Left renal cortex interstitium (tissue), 4 donors: ENCODE measurements at places on chromosomes 7 and 10. TPM values are rescaled to one million over a fixed set of nuclear protein-coding genes. Genes with fewer than 3 reads are reported as not detected.
A peak's percentile ranks its signal among the peaks of the same experiment; 100 is the strongest.

The VWC2 gene
- 1.5 TPM for polyA plus RNA-seq

The CNOT4 gene
- 34.9 TPM for polyA plus RNA-seq

The YWHAG gene
- polyA plus RNA-seq: 126 TPM

The SPDYE11 gene
- polyA plus RNA-seq: 0.28 TPM

The HMX2 gene
- polyA plus RNA-seq: 1.7 TPM

The JAKMIP3 gene
- polyA plus RNA-seq: 0.17 TPM

The SEMA3A gene
- 12.3 TPM for polyA plus RNA-seq

The TNPO3 gene
- 49.0 TPM for polyA plus RNA-seq

The FAM171A1 gene
- polyA plus RNA-seq: 100 TPM

DNA sequence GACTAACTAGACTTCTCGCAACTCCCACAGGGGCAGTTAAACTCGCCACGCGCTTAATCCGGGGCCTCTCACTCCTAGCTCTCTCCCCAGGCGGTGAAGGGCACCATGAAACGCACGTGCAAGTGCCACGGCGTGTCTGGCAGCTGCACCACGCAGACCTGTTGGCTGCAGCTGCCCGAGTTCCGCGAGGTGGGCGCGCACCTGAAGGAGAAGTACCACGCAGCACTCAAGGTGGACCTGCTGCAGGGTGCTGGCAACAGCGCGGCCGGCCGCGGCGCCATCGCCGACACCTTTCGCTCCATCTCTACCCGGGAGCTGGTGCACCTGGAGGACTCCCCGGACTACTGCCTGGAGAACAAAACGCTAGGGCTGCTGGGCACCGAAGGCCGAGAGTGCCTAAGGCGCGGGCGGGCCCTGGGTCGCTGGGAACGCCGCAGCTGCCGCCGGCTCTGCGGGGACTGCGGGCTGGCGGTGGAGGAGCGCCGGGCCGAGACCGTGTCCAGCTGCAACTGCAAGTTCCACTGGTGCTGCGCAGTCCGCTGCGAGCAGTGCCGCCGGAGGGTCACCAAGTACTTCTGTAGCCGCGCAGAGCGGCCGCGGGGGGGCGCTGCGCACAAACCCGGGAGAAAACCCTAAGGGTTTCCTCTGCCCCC lies 19.5 kb downstream of the WNT8B start:
- peak; percentile 46 for DNase-seq

DNA sequence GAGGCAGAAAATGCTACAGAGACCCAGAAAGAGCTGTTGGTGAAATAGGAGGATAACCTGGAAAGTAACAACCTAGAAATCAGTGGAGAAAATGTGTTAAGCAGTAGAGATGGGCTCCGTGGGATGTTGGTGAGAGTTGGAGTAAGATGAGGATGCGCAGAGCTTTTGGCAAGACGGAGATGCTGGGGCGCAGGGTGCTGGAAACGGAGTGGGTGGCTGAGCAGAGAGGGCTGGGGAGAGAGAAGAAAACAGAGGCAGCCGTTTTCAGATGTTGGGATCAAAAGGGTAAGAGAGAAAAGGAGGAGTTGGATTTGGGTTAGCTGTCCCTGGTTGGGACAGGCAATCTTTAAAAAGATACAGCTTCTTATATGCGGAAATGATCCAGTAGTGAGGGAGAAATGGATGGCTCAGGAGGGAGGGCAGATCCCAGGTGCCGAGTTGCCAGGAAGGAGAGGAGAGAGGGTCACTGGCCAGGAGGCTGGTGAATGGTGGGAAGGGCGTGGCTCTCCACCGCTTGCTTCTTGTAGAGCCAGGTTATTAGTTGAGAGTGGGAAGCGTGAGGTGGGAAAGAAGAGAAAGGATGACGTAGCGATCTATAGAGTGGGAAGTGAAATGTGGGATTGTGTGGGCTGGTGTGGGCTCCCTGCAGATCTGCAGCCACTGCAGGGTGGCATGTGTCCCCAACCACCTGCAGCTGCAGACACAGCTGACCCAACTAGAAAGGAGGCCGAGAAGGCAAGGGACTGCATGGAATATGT lies 182.2 kb upstream of the SVIL start:
- DNase-seq: no peak

GRCh38 chr7:70267381-70268120 lies 669.3 kb downstream of the AUTS2 start:
- no peak for DNase-seq

GRCh38 chr10:133281084-133281483 lies 4.4 kb upstream of the ADAM8 start:
- DNase-seq: no peak

- no peak for DNase-seq
These were observed 76.7 kb downstream of the CHN2 start for GRCh38 chr7:29271319-29271658.

DNA sequence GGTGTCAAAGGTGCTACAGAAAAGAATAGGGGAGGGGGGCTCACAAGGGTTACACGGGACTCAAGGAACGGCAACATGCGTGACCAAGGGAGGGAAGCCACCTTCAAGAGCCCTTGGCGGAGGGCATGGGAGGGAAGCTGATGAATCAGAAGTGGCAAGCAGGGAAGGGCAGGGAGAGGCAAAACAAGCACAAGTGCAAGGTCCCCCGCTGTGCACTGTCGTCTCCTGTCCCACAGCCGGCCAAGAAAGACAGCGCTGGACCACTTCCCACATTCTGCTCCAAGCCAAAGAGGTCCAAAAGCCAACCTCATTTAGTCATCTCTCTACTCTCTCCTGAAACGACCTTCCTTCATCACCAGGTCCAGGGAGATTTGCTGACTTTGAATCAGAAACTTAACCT lies 102.7 kb downstream of the CALN1 start:
- no peak for DNase-seq

DNA sequence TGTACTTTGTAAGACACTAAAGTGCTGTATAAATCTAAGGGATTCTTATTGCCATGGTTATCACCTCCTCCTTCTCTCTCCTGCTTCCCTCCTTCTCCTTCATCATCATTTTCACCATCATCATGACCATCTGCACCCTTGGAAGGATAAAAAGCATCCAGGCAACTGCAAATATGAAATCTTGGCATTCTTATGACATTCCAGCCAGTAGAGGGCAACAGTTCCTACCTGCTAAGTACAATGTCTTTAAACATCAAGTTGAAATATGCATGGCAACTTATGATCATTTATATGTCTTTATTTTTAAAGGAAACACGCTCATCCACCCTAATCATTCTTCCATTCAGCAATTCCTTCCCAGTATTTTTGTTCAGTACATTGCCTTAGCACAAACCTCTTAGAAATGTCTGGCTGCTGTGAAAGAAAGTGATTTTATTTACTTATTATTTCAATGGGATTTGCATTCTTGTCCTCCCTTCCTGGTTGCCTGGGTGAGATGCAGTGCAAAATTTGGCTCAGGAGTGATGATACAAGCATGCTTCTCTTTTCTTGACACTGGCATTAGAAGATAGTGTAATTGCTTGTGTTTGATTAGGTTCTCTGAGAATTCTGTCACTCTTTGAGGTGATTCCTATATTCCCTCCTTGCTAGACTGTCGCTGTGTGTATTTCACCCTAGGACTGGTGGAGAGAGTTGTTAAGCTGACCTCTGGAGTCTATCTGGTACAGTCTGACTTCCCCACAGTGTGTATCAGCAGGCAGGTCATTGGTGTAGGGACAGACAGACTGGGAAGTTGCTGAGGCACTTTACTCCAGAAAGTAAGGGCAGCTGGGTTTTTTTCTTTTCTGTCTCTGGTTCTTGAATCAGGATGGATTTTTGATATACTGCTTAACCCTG lies 188.5 kb upstream of the BMPER start:
- no peak for DNase-seq

GRCh38 chr10:49739426-49739825 lies 22.7 kb downstream of the OGDHL start:
- DNase-seq: no peak

DNA sequence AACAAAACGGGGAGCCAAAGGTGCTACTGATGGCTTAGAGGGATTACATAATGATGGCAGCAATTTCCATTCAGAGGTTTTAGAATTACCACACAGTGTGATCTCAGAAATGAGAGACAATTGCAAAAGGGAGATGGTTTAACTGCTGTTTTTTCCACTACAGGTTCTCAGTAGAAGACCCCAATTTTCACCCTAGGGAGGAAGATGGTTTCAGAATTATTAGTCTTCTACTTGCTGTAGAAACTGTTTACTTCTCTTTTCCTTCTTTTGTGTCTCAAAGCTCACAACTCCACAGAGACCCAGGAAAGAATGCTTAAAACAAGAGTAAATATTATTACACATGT lies 226.5 kb downstream of the INHBA start:
- no peak for DNase-seq

DNA sequence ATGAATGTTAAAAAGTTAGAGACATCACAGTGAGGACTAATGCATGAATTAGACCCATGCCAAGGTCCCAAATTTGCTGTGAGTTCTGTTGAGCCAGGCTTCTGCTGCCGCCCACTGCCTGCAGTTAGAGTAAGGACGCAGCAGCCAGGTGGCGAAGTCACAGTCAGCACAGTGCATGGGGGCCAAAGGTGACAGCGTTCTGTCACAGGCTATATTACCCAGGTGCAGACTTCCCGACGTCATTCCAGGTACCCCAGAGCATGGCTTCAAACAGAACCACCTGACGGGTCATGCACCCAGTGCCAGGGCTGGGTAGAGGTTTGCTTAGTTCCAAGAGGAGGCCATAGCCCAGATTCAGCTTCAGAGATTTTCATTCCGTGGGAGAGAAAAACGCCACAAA lies 33.9 kb upstream of the HMX3 start:
- no peak for DNase-seq

DNA sequence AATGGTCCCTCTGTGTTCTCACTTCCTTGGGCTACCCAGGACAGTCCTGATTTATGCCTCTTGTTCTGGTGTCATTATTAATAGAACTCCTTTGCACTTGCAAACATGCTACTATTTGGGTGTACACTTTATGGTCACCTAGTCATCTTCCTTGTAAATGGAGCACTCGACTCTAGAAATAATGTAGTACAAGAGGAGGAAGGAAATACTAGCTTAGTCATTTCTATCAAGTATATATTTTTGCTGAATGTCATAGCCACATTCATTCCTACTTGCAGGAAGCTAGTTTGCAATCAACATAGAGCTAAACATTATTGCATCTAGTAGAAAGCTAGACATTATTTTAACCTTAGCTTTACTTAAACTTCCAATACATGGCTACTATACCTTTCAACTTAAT lies 335.3 kb downstream of the MAGI2 start:
- DNase-seq: no peak

DNA sequence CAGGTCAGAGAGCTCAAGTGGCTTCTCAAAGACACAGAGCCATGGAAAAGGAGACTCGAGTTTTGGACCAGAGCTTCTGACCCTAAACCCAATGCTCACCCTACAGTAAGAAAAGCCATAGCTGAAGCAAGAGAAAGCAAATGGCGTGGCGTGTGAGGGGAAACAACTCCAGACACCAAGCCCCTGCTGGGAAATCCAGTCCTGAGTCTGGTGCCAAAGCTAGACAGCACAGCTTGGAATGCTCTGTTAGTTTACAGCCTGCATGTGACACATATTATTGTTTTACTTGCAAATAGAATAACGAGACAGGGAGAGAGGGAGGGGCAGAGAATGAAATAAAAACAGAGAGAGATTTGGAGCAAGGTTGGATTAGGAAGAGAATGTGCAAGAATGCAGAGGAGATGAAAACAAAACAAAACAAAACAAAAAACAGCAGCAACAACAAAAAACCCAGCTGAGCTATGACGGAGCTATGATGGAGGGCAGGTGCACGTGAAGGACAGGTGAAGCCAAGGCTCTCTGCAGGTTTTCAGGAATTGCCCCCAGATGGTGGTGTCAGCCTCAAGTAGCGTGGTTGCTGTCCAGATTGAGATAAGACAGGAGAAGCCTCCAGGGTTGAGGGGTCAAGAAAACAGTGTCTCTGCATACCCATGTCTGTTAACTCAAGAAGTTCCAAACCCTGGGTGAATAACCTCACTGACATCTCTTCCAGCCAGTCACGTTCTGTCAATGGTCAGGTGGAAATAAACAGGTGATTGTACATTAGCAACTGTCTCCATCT lies 69.7 kb upstream of the LRRC18 start:
- peak; percentile 62 for DNase-seq

DNA sequence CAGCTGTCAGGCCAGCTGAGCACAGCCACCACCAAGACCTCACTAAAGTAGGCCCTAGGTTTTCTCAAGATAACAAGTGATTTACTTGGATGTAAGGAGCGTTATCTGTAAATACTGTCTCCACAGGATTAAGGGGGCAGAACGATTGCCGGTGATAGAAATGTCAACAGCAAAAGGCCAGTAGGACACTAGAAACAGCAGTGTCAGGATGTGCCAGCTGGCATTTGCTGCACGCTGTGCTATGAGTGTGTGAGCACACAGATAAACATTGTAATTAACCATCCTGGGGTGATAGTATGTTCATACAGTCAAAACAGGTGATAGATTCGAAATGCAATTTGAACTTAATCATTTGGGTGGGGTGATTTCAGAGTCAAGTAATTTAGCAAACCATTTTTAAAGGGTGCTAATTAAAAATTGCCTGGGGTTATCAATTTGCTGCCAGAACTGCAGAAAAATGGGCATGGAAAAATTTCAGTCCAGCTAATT lies 36.3 kb upstream of the NOBOX start:
- no peak for DNase-seq

- no peak for DNase-seq
These were observed 59.0 kb downstream of the VSTM4 start for GRCh38 chr10:49056356-49056755.

GRCh38 chr10:77580482-77580881 lies 57.1 kb downstream of the KCNMA1 start:
- no peak for DNase-seq

DNA sequence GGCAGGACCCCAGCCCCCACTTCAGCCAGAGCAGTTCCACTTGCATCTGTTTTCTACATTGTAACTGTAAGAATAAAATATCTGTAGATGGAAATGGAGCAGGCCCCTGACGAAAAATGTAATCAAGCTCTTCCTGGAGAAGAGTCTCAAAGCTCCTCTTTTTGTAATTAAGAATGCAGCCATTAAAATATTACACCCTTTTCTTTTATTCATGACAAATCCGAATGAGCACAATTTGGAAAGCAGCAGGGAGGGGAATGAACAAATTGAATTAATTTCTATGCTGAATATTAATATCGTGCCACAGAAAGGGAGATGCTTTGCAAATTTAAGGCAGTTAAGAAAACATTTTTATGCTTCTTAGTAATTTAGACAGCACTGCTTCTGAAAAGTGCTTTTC lies 24.8 kb upstream of the CAPZA2 start:
- DNase-seq: no peak

DNA sequence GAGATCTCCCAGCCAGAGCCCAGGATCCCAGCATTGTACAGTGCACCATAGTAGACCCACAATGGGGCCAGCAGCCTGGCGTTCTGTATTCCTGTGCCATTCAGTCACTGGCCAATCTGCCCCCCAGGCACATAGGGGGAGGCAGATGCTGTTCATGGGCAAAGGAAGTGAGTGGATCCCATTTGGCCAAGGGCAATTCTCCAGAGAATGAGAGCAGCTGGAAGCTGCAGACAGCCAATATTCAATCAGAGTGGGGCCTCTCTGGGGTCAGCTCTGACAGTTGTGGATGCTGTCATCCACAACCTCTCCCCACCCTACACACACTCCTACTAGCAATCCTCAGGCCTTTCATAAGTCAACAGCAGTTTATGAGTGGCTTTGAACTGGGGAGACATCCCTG lies 17.5 kb downstream of the STEAP1B start:
- no peak for DNase-seq

- DNase-seq: no peak
These were observed 97.4 kb downstream of the SVOPL start for GRCh38 chr7:138603549-138604318.
